ENCODE measurements at places on chromosomes 6 and 20.

DNA sequence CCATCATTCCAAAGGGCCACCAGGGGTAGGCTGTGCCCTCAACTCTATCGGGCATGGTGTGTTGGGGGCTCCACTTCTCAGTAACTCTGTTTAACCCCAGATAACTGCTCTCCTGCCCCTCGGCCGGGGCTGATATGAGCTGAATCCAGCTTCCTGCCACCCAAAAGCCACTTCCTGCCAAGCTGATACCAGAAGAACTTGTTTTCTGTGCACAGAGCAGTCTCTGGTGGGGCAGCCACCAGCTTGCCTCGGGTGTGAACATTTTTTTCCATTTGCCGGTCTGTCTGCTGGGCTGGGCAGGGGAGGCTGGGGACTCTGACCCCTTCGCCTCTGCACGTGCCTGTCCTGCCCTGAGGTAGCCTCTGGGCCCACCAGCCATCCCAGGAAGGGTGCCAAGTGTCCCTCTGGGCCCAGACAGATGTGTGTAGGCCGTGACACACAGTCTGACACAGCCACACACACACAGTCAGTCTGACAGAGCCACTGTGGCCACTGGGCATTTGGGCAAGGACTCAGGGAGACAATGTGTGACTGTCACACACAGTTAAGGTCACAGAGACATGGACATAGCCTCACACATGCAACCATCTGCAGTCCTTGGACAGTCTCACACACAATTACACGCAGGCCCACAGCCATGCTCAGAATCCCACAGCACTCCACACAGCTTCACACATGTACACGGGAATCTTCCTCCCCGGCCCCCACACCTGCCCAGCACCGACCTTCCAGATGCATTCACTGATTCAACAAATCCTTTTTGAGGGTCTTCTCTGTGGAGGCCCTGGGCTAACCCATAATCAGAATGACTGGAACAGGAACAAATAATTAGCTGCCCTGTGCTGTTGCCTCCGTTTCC lies 45.1 kb downstream of the NOL4L start:
- no peak for DNase-seq

DNA sequence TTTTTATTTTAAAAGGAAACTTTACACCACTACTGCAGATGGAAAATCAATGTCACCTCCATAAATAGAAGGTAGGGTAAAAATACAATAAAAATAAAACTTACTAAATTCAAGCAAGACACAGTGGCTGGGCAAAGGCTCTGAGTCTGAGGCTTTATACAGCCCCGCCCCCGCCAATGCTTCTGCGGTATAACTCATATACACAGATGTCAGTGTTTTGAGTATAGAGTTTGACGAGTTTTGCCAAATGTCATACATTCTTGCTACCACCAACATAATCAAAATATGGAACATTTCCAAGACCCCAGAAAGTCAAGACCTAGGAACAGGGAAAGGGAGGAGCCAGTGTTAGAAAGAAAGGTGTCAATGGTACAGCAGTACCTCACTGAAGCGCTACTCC lies 12.8 kb downstream of the NFATC2 start:
- no peak for DNase-seq

DNA sequence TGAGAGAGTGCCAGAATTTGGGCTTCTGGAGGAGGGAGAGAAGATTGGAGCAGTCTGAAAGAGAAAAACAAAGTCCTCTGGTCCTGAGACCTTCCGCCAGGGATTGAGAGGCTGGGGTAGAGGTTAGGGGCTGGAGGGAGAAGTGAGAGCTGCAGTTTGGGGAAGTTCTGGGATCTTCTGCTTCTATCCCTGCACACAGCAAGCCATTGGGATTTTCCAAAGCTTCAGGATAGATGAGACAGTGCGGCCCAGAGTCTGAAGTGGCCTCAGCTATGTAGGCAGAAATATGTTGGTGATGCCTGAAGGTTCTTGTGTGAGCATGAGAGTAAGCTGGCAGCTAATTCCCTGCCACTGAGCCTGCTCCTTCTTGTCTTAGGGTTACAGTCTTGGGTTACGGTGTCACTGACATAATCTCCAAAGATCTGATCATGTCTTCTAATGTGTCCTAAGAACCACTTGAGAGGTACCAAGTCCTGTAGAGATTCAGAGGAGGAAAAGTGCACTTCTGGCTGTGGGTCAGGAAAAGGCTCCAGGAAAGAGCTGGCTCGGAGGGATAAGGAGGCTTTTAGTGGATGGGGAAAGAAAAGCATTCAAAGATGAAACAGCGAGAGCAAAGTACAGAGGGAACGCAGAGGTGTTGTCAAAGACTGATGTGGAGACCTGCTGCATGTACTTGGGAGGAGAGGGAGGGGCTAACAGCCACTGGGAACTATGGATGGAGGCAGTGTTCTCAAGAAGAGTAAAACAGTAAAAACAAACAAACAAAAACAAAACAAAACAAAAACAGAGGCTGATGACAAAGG lies 131.1 kb upstream of the MYLIP start:
- no peak for DNase-seq

DNA sequence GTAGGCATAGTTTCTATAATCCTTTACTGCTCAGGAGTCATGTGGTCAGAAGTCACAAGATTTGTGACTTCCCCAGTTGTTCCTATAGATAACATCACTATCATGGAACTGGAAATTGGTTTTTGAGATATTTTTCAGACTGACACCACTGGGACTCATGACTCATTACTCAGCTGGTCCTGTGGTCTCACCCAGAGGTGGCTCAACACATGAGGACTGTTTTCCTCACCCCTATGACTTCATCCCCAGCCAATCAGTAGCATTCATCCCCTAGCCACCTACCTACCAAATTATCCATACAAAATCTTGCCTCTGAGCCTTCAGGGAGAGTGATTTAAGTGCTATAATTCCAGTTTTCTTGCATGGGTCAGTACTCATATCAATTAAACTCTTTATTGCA lies 1217.7 kb downstream of the EPHA7 start:
- no peak for DNase-seq

- DNase-seq: no peak
These were observed 17.1 kb upstream of the FOXP4 start for GRCh38 chr6:41529049-41529448.
